Urinary bladder (tissue), 4 donors: ENCODE measurements at places on chromosomes 12 and 14. TPM values are rescaled to one million over a fixed set of nuclear protein-coding genes. Genes with fewer than 3 reads are reported as not detected.

GRCh38 chr14:54659365-54659764 is 92.4 kb downstream of the SAMD4A start:
- no peak for DNase-seq

DNA sequence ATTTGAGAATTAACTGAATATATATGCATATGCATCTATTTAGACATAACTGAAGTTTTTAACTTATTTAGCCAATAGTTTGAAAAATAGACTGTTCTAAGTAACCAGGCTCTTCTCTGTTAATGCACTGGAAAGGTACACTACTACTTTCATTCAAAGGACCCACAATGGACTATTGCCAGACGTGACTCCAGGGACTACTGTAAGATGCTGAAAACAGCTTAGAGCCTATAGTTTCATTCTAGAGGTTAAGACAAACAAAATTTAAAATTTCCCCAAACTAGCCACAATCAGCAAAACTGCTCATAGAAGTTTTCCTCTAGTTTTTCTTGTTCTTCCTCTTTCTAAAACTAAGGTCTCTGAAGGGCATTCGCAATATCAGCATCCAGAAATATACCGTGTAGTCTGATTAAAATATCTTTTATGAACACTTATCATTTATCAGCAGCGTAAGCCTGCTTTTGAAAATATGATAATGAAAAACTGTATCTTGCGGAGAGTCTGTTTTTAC is 10.4 kb downstream of the APPL2 start:
- DNase-seq = no peak

DNA sequence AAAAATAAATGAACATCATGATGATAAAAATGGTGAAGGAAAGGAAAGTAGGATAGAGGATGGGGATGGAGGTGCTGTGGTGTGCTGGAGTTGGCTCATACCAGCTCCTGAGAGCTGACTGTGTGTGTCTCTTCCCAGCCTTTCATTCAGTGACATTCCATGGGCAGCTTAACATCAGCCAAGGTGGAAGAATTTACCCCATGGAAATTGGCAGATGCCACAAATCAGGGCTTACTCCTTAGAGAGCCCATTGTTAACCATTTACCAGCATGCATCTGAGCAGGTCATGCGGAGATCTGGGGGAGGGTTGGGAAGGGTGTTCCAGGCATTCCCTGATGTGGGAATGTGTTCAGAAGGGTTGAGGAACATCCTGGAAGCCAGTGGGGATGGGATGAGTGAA is 164.7 kb upstream of the MYL2 start:
- no peak for DNase-seq

- DNase-seq = no peak
Observed at GRCh38 chr14:38950676-38951075, 152.4 kb downstream of the SEC23A start.

- DNase-seq = no peak
Observed at GRCh38 chr12:126998031-126998430, 1268.9 kb upstream of the TMEM132C start.

The PTGDR gene
- total RNA-seq = 0.58 TPM

The C3AR1 gene
- 7.0 TPM for total RNA-seq

The IFNG gene
- total RNA-seq = not detected

The EXOC3L4 gene
- total RNA-seq = 0.79 TPM

The TAC3 gene
- total RNA-seq = 21.2 TPM
